ENCODE measurements at places on chromosomes 1 and 21.
A peak's percentile ranks its signal among the peaks of the same experiment; 100 is the strongest.

DNA sequence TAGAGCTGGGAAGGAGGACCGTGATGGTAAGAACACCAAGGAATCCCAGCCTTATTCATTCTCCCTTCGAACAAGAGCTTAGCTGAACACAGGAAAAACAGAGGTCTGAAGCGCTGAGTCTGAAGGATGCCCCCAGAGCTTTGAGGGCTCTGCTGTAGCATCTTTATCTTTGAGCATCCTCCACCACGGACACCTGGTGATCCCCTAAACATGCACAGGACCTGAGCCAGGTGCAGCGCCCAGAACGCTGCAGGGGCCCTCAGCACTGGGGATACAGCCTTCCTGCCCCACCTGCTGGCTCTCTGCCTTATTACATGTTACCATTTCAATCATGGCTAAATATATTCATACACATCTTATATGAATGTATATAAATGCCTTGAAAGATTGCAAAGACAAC lies 7.7 kb upstream of the GPATCH4 start:
- DNase-seq, result no peak

GRCh38 chr1:211353562-211354212 lies 27.1 kb downstream of the TRAF5 start:
- no peak for DNase-seq

GRCh38 chr1:9239622-9240401 lies 5.2 kb downstream of the H6PD start:
- peak; percentile 90 for DNase-seq

DNA sequence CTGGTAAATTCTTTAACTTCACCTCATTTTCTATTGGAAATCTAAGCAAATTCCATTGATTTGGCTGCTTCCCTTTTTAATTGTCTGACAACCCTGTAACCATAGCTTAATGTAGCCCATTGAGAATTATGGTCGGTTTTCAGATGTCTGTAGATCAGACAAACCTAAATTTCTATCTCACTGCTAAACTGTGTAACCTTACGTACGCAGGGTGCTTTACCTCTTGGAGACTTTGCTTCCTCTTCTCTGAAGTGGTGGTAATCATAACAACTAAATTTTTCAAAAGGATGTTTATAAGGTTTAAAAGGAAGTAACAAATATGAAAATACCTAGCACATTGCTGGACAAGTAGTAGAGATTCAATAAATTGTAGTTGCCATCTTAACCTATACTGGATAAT lies 25.9 kb downstream of the IFNAR1 start:
- DNase-seq, result no peak

DNA sequence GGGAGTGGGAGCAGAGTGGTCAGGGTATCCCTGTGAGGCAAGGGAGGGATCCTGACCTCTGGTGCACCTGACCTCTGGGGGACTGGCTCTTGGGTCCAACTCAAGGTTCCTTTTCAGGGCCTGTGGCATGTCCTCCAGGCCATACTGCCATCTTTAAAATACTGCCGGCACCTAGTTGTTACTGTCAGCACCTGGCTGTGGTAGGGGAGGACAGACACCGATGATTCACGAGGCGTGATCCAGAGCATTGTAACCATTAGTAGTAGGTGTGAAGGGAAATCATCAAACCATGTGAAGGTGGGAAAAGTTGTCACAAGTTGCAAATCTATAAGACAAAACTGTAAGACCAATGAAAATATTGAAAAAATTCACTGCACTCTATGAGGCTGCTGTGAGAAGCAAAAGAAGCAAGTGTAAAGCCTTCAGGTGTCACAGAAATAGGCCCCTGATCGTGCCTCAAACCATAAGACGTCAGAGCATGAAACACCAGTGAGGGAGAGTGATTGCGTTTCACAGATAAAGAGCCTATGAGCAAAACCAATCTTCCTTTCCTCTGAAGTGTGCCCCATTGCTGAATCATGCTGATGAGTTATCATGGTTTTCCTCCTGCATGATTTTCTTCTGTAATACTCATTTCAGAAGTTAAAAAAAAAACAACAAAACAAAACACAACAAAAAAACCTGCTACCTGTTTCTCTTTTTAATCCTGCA lies 55.3 kb downstream of the CDC7 start:
- no peak for DNase-seq

- DNase-seq, result no peak
These were observed 2.6 kb downstream of the GLRX2 start for GRCh38 chr1:193102662-193103061.

DNA sequence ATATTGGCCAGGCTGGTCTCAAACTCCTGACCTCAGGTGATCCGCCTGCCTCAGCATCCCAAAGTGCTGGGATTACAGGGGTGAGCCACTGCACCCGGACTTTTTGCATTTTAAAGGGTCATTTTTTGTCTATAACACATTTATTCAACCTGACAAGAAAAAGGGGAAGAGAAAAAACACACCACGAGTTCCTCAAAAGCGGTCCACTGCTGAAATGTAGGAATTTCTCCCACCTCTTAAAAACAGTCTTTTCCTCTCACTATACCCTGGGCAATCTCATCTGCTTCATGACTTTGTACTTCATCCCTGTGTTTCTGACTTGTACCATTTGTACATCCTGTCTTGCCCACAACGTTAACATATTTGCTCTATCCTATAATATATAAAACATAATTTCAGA lies 413.3 kb upstream of the PTBP2 start:
- no peak for DNase-seq

- DNase-seq, result no peak
These were observed 695 bp upstream of the NTPCR start for GRCh38 chr1:232949636-232950196.

DNA sequence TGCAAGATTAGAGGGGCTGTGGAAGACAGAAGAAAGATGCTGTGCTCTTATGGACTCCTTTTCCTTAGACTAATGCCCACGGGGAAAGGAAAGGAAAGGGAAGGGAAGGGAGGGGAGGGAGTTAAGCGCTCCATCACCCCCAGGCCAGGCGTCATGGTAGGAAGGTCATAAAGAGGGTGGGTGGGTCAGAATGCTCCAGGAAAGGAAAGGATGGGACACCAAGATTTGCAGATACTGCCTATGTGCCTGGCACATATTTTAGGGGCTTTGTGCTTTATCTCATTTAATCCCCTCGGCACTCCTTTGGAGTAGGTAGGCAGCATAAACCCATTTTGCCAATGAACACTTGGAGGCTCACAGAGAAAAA lies 41.4 kb downstream of the MAB21L3 start:
- no peak for DNase-seq

Data from posterior cingulate gyrus (tissue), 11 donors.